ENCODE measurements at places on chromosomes 12 and 14. TPM values are rescaled to one million over a fixed set of nuclear protein-coding genes. Genes with fewer than 3 reads are reported as not detected.

DNA sequence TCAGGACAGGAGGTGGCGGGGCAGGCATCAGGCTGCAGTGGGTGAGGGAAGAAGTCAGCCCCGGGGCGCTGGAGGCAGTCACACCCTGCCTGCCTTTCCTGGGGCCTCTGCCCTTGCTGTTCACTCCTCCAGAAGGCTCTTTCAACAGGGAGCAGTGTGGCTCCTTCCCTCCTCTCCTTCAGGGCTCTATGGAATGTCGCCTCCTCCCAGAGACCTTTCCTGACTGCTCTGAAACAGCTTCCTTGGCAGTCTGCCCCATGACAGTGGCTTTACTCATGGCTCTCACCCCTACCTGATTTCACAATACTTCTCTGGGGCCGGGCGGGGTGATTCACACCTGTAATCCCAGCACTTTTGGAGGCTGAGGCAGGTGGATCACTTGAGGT is 7.1 kb downstream of the RHOF start:
- H3K4me3 ChIP-seq = peak overlapping the region; percentile 50
- DNase-seq = peak; percentile 79
- H3K27me3 ChIP-seq = no peaks in the 10 kb centered on the region
- peaks cover 92% of the 10 kb centered on the region for H3K4me1 ChIP-seq
- peaks cover 54% of the 10 kb centered on the region for H3K36me3 ChIP-seq

- H3K4me3 ChIP-seq = no peak overlapping the region
- H3K4me1 ChIP-seq = no peaks in the 10 kb centered on the region
- H3K27me3 ChIP-seq = peaks cover 6% of the 10 kb centered on the region
- DNase-seq = no peak
- no peak overlapping the region for H3K27ac ChIP-seq
- H3K36me3 ChIP-seq = no peaks in the 10 kb centered on the region
These were observed 69.0 kb downstream of the SSPN start for GRCh38 chr12:26264215-26264838.

DNA sequence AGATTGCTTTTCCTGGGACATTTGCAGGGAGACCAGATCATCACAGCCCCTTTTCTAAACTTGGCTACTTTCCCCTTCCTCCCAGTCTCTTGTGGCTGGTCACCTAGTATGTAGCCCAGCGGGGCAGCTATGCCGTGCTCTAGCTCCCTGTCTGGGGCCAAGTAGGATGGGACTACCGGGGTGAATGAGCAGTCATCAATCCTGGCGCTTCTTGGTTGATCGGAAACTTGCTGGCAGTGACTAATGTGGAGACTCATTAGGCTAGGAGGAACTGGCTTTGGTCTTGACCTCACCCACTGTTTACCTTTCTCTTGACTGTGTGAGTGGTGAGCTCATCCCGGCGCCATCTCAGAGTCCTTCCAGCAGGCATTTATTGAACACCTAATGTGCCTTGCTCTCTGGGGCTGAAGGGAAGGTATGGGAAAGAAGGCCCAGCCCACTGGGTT is 15.9 kb downstream of the PLEKHG3 start:
- no peak overlapping the region for H3K4me3 ChIP-seq
- H3K27ac ChIP-seq = peak overlapping the region; percentile 27
- no peaks in the 10 kb centered on the region for H3K27me3 ChIP-seq
- no peaks in the 10 kb centered on the region for H3K36me3 ChIP-seq

- no peak overlapping the region for H3K4me3 ChIP-seq
- H3K4me1 ChIP-seq = peaks cover 3% of the 10 kb centered on the region
- peaks cover 4% of the 10 kb centered on the region for H3K27me3 ChIP-seq
- no peak for DNase-seq
- no peak overlapping the region for H3K27ac ChIP-seq
- H3K36me3 ChIP-seq = peaks cover 3% of the 10 kb centered on the region
These were observed 3.3 kb upstream of the DCAF5 start for GRCh38 chr14:69156224-69156623.

DNA sequence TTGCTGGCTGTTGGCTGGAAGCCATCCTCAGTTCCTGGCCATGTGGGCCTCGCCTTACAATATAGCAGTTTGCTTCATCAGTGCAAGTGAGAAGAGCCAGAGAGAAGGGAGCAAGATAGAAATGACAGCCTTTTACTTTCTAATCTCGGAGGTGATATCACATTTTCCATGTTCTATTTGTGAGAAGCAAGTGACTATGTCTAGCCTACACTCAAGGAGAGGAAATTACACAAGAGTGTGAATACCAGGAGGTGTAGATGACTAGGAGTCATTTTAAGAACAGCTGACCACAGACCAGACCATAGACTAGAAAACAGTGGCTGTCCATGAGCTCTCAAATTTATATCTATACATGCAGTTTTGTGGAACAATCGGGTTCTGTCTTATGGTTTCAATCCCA is 163.0 kb upstream of the NRXN3 start:
- peak; percentile 18 for DNase-seq
- H3K36me3 ChIP-seq = peaks cover 1% of the 10 kb centered on the region
- no peak overlapping the region for H3K27ac ChIP-seq
- peaks cover 13% of the 10 kb centered on the region for H3K27me3 ChIP-seq
- no peaks in the 10 kb centered on the region for H3K4me1 ChIP-seq

DNA sequence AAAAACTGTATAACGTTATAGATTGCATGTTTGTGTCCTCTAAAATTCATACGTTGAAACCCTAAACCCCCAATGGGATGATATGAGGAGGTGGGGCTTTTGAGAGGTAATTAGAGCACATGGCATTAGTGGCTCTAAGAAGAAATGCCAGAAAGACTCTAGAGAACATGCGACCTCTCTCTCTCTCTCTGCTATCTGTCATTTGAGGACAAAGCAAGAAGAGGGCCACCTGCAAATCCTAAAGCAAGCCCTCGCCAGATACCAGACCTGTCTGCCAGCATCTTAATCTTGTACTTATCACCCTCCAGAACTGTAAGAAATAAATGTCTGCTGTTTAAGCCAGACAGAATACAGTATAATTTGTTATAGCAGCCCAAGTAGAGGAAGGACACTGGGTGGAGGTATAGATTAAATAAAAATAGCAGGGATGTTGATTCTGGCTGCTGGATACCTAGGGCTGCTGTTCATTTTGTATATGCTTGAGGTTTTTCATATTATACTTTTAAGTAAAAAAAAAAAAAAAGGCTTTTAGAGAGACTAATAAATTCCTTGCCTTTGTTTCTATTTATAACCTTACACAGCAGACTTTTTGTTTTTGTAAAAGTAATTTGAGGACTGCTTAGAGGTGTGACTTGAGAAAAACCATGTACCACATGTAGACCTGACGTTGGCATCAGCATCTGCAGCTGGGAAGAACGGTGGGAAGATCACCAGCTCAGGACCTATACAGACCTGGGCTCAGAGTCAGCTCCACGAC is 26.9 kb downstream of the MOK start:
- no peak for DNase-seq
- no peak overlapping the region for H3K4me3 ChIP-seq
- H3K27ac ChIP-seq = no peak overlapping the region
- H3K4me1 ChIP-seq = no peaks in the 10 kb centered on the region

DNA sequence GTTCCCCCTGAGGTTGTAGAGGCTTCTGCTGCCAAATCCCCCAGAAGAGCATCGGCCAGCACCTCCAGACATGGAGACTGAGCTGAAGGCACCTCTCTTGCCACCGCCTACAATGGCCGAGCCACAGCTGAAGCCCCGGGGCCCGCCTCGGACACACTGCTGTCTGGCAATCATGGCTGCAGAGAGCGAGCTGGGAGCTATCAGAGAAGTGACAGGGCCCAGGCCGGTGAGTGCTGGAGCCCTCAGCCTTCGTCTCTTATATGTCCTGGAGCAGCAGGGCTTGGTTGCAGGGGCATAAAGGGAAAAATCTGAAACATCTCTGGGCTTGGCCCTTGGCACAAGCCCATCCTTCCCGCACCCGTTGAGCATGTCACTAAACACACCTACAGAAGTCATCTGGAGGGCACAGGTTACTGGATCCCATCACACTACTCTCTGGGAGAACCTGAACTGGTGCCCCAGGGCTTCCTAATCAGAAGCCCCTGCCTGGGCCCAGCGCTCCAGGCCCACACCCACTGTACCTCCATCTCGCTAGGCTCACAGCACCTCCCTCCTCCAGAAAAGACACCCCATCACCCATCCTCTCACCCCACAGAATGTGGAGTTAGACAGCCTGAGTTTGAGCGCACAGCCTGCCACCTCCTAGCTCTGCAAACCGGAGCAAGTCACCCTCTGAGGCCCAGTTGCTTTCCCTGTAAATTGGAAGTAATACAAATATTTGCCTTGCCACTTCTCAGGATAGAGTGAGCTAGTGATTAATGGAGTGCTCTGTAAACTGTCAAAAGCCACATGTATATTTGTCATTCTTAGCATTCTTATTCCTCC is at the start of gene KRT4:
Gene KRT4 (minus strand): TSS at position 232 of the 825 bp plus-strand sequence. CDS start 58 bp downstream, at position 174.
- DNase-seq = no peak
- no peak within 1 kb of the TSS for H3K27ac ChIP-seq
- H3K4me3 ChIP-seq = no peak within 1 kb of the TSS
- H3K27me3 ChIP-seq = no peaks in the 10 kb centered on the region

DNA sequence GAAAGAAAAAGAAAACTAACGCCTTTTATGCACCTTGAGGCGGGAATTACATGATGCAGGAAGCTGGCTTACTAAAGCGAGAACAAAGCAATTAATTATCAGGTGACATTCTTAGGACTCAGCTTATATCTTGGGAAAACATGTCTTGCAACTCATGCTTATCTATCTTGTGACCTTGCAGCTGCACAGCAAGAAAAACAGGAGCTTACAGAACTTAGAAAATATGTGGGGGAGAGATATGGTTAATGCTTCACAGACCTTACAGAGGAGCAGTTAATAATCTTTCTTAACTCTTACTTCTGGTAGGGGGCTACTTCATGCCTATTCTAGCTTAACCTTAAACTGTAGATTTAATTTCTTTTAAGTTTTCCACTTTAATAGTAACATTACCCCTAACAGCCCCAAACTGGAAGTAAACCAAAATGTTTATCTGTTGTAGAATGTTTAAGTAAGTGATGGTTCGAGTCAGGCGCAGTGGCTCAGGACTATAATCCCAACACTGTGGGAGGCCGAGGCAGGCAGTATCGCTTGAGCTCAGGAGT is 13.2 kb upstream of the OR11G2 start:
- no peak overlapping the region for H3K4me3 ChIP-seq
- DNase-seq = no peak
- peaks cover 4% of the 10 kb centered on the region for H3K27me3 ChIP-seq
- no peak overlapping the region for H3K27ac ChIP-seq
- H3K4me1 ChIP-seq = no peaks in the 10 kb centered on the region
- H3K36me3 ChIP-seq = no peaks in the 10 kb centered on the region

DNA sequence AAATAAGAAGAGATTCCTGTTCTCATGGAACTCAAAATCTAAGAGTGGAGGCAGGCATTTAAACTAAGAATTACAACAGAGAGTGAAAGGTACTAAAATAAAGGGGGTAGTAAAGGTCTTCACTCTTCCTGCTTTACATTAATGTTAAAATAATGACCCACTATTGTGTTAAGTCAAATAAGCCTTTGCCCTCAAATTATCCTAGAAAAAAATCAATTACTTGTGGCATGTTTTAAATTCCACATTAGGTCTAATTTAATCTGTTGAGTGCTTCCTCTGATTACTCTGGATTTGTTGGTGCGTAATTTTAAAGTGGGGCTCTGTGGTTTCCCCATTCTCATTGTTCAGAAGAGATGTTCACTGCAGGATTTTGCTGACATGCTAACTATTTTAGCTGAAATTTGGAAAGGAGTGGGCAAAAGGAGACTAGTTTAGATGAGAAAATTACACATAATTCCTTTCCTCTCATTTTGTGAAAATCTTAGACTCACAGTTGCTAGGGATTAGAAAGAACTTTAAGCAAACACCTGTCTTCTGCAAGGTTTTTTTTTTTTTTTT is 35.5 kb downstream of the BTG1 start:
- peak overlapping the region; percentile 37 for H3K4me3 ChIP-seq
- DNase-seq = no peak
- peaks cover 79% of the 10 kb centered on the region for H3K4me1 ChIP-seq
- no peaks in the 10 kb centered on the region for H3K27me3 ChIP-seq

DNA sequence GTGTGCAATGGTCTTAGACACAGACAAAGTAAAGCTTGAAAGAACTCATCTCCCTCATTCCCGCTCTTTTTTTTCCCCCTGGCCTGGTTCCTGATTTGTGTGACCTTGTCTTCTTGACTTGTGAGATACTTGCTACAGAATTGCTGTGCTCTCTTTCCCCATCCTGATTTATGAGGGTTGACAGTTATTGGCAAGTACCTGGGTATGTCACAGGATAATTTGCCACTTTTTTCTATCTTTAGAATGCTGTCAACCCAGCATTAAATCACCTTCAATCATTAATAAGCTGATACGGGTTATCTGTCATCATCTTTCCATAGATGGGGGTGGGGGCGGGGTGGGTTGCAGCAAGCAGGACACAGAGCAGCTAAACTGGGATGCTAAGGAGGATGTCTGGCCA is 144.4 kb upstream of the PRICKLE1 start:
- H3K4me3 ChIP-seq = no peak overlapping the region
- DNase-seq = no peak
- H3K27ac ChIP-seq = no peak overlapping the region
- no peaks in the 10 kb centered on the region for H3K27me3 ChIP-seq
- no peaks in the 10 kb centered on the region for H3K36me3 ChIP-seq
- H3K4me1 ChIP-seq = no peaks in the 10 kb centered on the region

- no peaks in the 10 kb centered on the region for H3K36me3 ChIP-seq
- no peak for DNase-seq
- no peaks in the 10 kb centered on the region for H3K4me1 ChIP-seq
- H3K27ac ChIP-seq = no peak overlapping the region
These were observed 12.0 kb downstream of the LUM start for GRCh38 chr12:91099341-91099740.

GRCh38 chr14:102711207-102711606 is 66.0 kb upstream of the TRAF3 start:
- DNase-seq = no peak
- H3K27ac ChIP-seq = no peak overlapping the region
- no peak overlapping the region for H3K4me3 ChIP-seq
- no peaks in the 10 kb centered on the region for H3K27me3 ChIP-seq
- peaks cover 1% of the 10 kb centered on the region for H3K4me1 ChIP-seq

DNA sequence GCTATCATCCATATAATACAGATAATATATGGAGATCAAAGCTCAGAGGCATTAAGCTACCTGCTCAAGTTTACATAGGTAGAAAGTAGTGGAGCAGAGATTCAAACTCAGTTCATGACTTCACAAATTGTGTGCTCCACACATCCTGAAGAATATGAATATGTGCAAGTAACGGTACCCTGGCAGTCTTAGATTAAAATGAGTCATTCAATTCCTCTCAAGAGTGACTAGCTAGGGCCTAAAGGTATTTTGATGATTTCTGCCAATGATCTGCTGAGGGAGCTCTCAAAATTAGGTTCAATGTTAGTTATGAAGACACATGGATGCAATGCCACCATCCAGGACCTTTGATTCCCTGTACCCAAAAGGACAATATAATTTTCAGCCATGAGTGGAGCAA is 58.9 kb downstream of the GRIP1 start:
- H3K36me3 ChIP-seq = no peaks in the 10 kb centered on the region
- no peak overlapping the region for H3K4me3 ChIP-seq
- no peaks in the 10 kb centered on the region for H3K4me1 ChIP-seq
- no peaks in the 10 kb centered on the region for H3K27me3 ChIP-seq

GRCh38 chr14:60064491-60065072 is 27.1 kb upstream of the PCNX4 start:
- H3K36me3 ChIP-seq = no peaks in the 10 kb centered on the region
- DNase-seq = no peak
- no peak overlapping the region for H3K4me3 ChIP-seq
- no peaks in the 10 kb centered on the region for H3K4me1 ChIP-seq

Gene LBHD2
- not detected for total RNA-seq

Gene BICD1
- total RNA-seq = 15.1 TPM

Gene POTEM
- not detected for total RNA-seq

Gene SLC5A8
- not detected for total RNA-seq

Gene GPR84
- total RNA-seq = 1.7 TPM

Gene MYF5
- not detected for total RNA-seq

Gene PLEKHD1
- 0.05 TPM for total RNA-seq

Gene KIF26A
- total RNA-seq = 0.28 TPM

Gene LRP1
- total RNA-seq = 1.8 TPM

Gene B3GNT4
- total RNA-seq = 2.0 TPM

Gene RFX4
- total RNA-seq = not detected
